ENCODE measurements at places on chromosomes 1 and 21.
A peak's percentile ranks its signal among the peaks of the same experiment; 100 is the strongest.

DNA sequence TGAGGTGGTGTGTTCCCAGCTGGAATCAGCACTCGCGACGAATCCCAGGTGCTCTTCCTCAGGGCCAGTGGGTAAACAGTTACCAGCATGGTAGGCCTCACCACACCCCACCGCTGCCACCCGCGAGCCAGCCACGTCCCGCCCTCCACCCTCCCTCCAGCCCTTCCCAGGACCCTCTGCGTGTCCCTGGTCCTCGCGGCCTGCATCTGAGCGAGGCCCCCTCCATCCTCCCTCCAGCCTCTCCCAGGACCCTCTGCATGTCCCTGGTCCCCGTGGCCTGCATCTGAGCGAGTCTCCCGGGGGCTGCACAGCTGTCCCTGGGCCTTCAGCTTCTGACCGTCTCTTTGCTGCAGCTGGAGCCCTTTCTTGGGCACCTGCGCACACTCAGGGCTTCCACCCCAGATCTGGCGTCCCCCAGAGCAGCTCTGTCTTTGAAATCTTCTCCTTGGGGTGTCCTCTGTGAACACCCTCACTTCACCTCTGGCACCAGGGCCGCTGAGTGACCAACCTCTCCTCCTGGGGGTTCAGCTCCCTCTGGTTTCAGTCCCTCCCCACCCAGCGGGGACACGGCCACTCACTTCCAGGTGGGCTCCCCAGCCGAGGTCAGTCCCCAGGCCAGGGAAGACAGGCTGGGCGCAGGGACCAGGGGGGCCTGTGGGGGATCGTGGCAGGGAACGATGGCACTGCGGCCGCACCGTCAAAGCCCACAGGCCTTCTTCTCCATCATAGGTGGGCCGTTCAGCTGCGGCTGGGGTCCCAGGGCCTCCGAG lies 57.8 kb upstream of the COL6A2 start:
- no peak for DNase-seq

DNA sequence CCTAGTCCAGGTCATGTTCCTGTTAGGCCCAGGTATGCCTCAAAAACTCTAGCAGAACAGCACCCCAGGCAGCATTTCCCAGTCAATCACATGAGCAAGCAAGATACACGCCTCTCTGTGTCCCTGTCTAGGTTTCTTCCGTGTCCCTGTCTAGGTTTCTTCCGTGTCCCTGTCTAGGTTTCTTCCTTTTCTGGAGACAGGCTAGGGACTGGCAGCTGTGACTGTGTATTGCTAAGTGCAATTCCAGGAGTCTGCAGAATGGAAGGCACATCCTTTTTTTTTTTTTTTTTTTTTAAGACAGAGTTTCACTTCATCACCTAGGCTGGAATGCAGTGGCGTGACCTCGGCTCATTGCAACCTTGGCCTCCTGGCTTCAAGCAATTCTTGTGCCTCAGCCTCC lies 77.6 kb downstream of the SETD4 start:
- DNase-seq, result no peak

- DNase-seq, result no peak
Measured at GRCh38 chr1:201500670-201501120, 6.2 kb downstream of the CSRP1 start.

DNA sequence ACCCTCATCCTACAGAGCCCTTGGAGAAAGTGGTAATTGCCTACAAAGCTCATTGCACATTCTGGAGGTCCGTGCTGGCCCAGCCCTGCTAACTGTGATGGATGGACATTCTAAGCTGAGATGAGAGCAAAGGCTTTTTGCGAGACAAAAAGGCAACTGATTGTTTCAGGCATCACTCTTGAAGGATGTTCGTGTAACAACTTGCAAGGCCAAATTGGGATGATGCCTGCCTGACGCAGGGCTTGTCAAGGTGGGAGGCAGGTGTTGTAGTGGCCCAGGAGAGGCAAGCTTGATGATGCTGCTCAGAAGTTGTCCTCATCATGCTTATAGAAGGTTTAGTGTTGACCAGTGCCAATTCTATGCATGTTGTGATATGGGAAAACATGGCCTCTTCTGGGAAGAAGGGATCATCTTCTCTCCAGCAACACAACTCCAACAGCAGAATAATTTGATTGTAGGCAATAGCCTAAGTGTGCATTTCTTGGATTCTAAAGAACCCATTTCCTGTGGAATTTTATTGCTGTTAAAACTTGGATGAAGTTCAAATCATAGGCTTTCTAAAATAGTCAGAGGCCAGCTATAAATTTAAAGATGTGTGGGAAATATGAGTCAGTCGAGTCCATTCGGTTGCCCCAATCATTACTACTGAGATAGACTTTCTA lies 102.5 kb upstream of the COA6 start:
- no peak for DNase-seq

DNA sequence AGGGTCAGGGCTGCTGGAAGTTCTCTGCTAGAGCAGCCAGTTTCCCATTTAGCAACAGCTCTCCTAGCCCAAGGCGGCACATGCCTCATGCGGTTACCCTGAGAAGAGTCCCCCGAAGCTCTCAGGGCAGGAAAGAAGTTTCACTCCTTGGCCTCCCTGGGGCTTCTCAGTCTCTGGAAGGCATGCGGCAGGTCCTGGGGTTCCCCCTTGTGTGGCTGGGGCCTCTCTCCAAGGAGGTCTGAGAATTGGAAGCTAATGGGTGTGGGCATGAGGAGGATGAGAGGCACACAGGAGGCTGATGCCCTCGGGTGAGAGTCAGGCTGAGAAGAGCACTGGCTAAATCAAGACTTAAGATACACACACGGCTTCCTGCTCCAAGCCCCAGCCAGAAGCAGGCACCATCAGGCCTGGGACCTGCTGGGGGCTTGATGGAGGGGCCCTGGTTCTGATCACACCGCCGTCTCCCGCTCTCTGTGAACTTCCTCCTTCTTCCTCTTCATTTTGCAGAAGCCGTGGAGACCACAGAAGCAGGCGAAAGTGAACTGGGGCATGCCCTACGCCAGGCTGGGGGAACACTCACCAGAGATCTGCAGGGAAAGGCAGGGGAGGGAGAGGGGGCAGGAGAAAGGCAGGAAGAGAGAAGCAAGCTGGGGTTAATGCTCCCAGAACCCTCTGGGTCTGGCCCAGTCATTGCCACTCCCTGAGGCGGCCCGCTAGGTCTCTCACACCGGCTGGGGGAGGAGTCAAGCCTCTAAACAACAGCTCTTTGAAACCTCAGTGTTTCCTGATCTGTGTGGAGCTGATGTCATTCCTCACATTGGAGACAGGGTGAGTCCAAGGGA lies 15.1 kb downstream of the BLACAT1 start:
- peak; percentile 89 for DNase-seq

- no peak for DNase-seq
Measured at GRCh38 chr1:119731060-119731459, 19.3 kb downstream of the PHGDH start.

- no peak for DNase-seq
Measured at GRCh38 chr1:184767591-184767990, 12.9 kb upstream of the EDEM3 start.

- no peak for DNase-seq
Measured at GRCh38 chr1:14704846-14705245, 106.4 kb downstream of the KAZN start.

GRCh38 chr1:247845693-247846017 lies 4.0 kb upstream of the OR11L1 start:
- no peak for DNase-seq

DNA sequence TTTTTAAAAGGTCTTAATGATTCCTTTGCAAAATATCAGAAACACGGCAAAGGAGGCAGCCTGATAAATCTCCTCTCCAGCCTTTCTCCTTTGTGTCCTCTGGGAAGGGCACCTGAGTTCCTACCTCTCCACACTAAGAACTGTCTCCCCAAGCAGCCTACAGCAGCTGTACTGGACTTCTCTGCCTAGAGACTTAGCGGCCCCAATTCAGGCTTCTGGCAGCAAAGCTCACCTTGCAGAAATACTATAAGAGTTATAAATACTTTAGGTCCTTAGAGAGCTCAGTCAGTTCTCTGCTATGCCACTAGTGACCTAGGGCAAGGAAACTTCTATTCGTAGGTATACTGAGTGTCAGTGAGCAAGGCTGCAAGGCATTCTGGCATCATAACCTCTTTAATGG lies 33.9 kb downstream of the LRRC52 start:
- no peak for DNase-seq

DNA sequence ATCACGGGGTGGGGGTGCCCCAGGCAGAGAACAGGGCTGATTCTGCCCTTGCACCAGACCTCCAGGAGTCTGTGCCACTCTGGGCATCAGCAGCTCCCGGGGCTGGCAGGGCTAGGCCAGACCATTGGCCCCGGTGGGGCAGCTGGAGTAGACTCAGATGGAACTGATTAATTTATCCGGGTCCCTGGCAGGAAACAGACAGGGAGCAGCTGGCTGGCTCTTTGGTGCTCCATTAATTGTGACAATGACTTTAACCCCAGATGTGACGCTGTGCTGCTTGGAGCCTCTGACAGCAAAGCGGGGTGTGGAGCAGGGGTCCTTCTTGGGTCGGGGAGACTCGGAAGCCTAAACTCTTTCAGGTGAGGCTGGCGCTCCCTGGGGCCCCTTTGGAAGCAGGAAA lies 9.5 kb downstream of the EPHA8 start:
- no peak for DNase-seq

- no peak for DNase-seq
Measured at GRCh38 chr1:177021687-177022086, 142.8 kb downstream of the ASTN1 start.

- no peak for DNase-seq
Measured at GRCh38 chr1:75010547-75010946, 123.6 kb upstream of the LHX8 start.

DNA sequence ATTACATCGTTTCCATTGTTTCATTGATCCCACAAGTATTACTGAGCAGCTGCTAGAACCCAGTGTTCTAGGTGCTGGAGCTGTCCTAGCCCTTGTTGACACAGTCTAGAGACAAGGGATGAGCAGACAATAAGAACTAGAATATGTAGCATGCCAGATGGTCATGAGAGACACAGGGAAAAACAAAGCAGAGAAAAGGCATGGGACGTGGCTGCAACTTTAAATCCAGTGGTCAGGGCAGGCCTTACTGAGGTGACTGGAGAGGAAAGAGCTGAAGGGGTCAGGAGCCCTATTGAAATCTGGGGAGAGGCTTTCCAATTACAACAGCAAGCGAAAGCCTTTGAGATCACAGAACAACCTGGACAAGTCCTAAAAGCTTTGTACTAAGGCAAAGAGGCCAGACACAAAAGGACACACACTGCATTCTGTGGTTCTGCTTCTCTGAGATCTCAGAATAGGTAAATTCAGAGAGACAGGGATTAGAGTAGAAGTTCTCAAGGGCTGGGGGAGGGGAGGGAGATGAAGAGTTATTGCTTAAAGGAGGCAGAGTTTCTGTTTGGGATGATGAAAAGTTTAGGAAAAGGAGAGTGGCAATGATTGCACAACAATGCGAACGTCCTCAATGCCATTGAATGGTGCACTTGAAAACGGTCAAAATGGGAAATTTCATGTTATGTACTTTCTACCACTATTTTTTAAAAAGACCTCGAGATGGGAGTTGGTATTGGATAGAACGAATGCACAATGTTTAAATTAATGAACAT lies 467.4 kb upstream of the VAMP3 start:
- DNase-seq, result no peak

- DNase-seq, result peak; percentile 73
Measured at GRCh38 chr1:109392788-109393616, 4.7 kb downstream of the SORT1 start.

GRCh38 chr1:241637604-241638003 lies 2.6 kb downstream of the CHML start:
- no peak for DNase-seq

- DNase-seq, result no peak
Measured at GRCh38 chr1:53401813-53402745, 57.1 kb upstream of the DMRTB1 start.

DNA sequence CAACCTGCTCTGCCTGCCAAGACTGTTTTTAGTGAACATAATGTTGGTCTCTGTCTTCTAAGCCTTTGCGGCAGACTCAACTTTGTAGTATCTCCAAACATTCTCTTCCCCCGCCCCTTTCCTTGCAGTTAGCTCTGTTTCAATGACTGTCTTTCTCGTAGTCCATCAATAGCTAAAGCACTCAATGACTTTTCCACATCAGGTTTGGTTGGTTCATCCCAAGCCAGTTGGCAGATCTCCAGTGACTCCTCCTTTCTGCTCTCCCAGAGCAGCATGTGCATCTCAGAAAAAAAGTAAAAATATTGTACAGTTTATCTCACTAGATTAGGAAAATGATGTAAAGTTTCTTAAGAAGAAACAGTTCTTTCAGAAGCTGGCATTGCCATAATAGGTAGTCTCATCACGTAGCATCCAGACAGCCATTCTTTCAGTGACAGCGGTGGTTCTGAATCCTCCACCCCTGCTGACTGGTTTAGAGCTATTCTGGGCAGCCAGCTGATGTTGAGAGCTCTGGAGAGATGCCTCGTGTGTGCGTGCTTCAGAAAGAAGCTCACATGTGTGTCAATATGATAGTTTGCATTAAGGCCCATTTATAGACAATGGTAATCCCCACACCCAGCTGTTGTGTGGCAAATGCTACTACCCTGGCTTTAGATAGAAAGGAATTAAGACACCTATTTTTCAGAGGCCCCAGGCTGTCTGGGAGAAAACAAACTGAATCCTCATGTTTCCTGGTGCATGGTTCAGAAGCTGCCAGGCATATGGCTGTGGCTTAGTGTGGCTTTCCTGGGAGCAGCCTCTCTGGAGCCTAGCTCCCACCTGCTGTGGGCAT lies 53.2 kb downstream of the CNN3 start:
- DNase-seq, result no peak

DNA sequence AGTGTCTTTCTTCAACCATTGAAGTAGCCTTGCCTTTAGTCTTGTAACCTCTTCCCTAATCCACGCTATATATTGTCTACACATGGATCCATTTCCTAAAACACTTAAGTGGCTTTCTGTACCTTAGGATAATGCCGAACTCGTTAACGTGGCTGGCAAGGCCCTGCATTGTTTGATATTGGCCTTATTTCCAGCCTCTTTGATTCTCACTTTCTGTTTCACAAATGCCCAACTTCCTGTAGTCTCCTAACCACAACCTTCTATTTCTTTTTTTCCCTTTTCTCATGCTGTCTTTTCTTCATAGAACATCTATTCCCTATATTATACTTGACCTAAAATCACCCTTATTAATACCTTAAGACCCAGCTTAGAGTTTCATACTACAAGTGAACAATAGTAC lies 536.0 kb downstream of the LMO4 start:
- no peak for DNase-seq

- no peak for DNase-seq
Measured at GRCh38 chr1:173332026-173332425, 124.9 kb upstream of the TNFSF4 start.

- DNase-seq, result no peak
Measured at GRCh38 chr1:228810878-228811711, 75.8 kb downstream of the RHOU start.

- DNase-seq, result no peak
Measured at GRCh38 chr1:2124446-2125198, 70.0 kb downstream of the FAAP20 start.
